Right ventricle myocardium inferior (tissue), 1 donor: ENCODE measurements at places on chromosomes 7 and 10. TPM values are rescaled to one million over a fixed set of nuclear protein-coding genes. Genes with fewer than 3 reads are reported as not detected.

- peak; percentile 74 for DNase-seq
Measured at GRCh38 chr10:63114031-63114814, 18.9 kb upstream of the NRBF2 start.

- DNase-seq: no peak
Measured at GRCh38 chr10:123642293-123642692, 23.9 kb upstream of the GPR26 start.

DNA sequence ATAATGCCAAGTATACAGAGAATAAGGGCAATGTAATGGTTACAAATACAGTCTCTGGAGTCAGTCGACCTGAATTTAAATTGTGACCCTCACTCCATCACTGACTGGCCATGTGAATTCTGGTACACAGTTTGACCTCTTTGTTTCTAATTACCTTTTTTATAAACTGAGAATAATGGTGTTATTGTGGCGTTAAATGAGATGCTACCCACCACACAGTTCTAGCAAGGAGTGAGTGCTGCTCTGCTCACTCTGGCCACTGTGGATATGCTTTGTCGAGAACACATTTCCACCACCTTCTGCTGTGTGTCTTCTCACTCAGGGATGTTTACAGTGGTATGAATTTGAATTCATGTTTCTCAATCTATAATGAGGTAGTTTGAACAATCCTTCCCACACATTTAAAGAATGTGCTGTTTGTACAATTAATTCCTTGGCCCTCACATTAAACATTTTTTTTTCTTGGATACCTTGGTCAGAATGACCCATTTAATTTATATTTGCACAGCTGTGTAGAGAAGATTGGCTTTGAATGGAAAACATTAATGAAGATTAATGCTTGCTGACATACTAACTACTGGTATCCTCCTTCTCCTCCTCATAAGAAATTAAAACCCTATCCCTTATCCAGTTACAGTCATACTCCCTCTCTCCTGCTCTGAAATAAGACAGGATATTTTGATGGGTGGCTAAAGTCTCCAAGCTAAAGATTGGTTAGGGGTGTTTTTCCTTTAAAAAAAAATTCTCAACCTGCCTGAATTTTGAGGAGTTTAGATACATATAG lies 42.4 kb downstream of the PLCE1 start:
- no peak for DNase-seq

DNA sequence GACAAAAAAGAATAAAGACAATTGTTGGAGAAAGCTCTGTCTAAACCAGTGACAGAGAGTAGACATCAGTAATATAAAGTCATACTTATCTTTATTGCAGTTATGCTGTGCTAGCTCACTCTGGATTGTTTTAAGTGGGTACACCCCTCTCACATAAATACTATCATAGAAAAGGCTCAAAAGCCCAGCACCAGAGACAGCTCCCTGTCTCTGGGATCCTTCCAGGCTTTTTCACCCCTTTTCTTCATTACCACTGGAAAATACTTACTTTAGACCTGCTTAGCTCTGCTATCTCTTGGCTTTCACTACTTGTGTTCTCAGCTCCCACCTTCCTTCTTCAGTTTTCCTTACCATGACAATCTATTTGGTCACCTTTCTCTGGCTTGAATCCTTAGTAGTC lies 259.1 kb upstream of the MINDY3 start:
- no peak for DNase-seq

DNA sequence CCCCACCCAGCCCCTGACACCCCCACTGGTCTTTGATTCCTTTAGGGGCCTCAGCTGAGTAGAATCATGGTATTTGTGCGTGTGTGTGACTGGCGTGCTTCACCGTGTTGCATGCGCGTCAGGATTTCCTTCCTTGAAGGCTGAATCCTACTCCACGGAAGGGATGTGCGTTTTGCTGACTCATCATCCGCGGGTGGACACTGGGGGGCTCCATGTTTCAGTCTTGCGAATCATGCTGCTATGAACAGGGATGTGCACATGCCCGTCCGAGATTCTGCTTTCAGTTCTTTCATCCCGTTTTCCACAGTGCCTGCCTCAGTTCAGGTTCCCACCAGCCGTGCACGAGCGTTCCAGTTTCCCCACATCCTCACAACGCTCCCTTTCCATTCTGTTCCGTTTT lies 20.9 kb upstream of the JAKMIP3 start:
- no peak for DNase-seq

DNA sequence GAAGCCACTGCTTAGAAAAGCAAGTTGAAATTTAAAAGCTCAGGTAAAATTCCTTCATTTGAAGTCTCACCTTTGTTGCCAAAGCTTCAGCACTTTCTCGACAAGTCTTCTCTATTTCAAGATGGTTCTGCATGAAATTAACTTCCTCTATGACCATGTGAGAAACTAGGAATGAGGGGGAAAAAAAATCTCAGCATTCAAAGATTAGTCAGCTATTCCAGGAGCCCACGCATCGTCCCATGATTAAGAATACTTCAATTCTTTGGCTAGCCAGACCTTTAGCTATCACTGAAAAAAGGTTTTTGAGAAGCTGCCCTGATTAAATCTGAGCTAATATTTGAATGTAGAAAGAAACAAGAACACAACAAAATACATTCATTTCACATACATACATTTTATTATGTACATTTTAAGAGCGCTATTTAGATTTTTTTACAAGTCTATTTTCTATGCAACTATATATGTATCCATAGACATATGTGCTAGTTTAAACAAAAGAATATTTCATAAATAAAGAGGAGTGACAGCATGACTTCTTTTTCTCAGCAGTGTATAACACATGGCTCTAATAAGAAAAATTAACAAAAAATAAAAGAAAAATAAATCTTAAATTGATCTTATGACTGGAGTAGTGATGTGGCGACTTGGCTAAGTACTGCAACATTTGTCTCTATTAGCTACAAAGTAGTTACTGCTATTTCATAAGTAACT lies 44.8 kb downstream of the SHTN1 start:
- DNase-seq: no peak

DNA sequence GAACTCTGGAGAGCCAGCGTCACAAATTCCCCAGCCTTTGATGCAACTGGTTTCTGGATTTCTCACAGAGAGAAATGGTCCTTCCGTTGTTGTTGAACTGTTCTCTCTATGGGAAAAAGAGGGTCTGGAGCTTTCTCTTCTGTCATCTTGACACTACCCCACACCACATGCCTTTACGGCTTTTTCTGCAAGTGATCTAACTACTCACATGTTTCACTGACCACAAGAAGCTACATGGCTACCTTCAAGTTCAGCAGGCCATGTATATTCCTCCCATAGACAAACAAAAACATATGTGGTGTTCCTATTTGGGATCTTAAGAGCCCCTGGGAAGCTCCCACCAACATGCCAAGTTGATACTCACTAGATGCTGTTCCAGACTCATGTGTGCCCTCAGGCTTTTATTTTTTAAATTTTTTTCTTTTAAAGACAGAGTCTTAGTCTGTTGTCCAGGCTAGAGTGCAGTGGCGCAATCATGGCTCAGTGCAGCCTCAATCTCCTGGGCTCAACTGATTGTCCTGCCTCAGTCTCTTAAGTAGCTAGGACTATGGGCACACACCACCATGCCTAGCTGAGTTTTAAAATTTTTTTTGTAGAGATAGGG lies 72.0 kb downstream of the RNF216 start:
- no peak for DNase-seq

DNA sequence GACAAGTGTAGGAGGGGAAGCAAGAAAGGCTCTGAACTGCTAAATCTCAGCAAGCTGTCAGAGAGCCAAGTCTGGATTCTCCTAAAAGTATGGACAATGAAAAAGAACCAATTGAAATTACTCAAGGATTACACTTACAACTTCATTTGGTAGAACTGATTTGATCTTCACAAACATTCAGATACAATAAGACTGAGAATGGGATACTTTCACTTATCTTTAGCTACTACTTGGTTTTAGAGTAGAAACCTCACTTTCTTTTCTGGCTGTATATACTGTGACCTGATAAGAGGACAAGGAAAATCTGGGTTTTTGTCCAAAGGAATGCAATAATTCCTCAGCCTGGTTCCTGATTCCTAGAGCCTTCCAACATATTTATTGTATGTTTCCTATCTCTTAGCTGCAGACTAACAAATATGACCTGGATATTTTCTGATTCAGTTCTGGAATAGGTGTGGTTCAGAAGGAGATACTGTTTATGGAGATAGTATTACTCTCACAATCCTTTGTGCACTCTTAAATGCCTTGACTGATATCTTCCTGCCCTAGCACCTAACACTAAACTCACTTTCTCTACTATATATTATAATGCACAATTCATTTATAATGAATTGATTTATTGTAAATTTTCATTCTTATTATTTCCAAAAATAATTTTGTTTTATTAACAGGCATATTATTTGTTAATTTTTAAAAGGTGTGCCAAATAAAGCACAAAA lies 7.3 kb downstream of the SEMA3A start:
- DNase-seq: no peak

The ST8SIA6 gene
- 9.3 TPM for total RNA-seq

DNA sequence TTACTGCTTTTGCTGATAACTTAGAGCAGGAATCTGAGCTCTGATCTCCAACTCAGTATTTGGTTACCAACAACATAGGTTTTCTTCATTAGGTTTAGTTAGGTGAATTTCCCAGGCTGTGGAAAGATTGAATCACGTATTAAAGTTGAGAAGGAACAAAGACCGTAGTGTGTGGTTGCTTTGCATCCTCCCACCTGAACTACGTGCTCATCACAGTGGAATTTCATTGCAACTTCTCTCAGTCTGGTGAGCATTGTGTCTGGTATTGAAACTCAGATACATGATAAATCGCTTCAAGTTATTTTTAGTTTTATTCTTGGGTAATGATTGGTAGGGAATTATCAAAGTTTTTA lies 139.4 kb upstream of the AKR1E2 start:
- DNase-seq: no peak

- no peak for DNase-seq
Measured at GRCh38 chr7:18547509-18548187, 52.1 kb downstream of the HDAC9 start.

DNA sequence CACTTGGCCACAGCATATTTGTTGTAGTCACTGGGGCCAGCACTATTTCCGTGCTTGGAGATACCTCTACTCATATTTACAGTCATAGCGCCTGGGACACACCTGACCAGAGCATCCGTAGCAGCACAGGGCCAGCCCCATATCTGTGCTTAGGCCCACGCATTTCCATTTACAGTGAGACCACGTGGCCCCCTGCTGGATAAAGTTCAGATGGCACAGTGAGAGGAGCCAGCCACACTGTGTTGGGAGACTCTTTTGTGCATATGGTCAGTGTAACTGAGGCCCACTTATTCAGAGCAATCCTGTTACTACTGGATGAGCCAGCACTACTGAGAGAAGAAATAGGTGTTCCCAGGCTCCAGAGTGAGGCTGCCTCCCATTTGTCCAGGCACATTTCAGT lies 455.3 kb downstream of the REEP3 start:
- DNase-seq: no peak

The ITPRID1 gene
- total RNA-seq: not detected

- no peak for DNase-seq
Measured at GRCh38 chr7:23385140-23385539, 85.2 kb downstream of the IGF2BP3 start.

DNA sequence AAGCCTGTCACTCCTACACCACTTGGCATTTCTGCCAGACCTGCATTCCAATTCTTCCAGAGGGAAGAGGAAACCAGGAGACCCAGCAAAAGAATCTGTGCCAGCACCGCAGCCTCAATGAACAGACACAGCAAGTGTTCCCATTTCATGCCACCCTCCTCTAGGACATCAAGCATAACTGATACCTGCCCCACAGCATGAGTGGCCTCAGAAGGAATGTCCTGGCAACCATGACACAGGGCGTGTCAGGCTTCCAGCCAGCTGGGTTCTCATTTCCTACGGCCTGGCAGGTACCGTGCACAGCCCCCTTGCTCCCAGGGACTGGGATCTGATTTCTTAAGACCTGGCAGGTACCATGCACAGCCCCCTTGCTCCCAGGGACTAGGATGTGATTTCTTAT lies 7.8 kb downstream of the MAD1L1 start:
- peak; percentile 62 for DNase-seq

GRCh38 chr7:128025380-128025779 lies 5.9 kb downstream of the LRRC4 start:
- DNase-seq: no peak

The EIF4EBP2 gene
- 91.6 TPM for total RNA-seq

- no peak for DNase-seq
Measured at GRCh38 chr10:107163076-107163855, 1.2 kb downstream of the SORCS1 start.

DNA sequence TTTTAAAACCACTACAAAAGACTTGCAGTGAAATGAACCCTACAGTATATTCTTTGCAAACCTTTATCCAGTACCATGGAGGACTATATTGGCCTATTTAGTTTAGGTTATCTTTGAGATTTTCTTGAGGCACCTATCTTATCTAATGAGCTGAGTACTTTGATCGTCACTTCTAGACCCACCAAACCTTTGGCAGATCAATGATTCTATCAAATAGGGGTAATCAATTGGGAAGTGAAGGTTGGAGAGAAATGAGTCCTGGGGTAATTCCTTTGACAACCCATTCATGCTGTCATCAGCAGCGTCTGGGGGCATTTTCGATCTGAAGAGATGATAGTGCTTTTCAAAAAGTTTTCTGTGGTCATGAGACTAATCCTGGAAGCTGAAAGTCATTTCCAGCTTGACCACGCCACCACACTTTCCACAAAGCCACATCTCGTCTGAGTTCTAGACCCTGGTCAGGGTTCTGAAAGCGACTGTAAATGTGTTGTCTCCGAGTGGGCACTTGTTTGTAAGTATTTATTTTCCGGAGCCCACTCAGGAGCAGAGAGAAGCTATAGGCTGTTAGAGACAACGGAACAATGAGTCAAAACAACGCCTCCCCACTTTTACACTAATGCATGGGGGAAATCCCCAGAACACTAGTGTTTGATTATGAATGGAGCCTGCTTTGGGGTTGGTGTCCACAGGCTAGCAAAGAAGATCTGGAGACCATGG lies 4.8 kb downstream of the EGR2 start:
- no peak for DNase-seq
